ENCODE measurements at places on chromosomes 3 and 15.
A peak's percentile ranks its signal among the peaks of the same experiment; 100 is the strongest.

GRCh38 chr15:65518633-65519285, 1.3 kb upstream of the DPP8 start:
- no peak for DNase-seq

- peak; percentile 42 for DNase-seq
Measured at GRCh38 chr15:90219421-90220141, 14.2 kb downstream of the CIB1 start.

DNA sequence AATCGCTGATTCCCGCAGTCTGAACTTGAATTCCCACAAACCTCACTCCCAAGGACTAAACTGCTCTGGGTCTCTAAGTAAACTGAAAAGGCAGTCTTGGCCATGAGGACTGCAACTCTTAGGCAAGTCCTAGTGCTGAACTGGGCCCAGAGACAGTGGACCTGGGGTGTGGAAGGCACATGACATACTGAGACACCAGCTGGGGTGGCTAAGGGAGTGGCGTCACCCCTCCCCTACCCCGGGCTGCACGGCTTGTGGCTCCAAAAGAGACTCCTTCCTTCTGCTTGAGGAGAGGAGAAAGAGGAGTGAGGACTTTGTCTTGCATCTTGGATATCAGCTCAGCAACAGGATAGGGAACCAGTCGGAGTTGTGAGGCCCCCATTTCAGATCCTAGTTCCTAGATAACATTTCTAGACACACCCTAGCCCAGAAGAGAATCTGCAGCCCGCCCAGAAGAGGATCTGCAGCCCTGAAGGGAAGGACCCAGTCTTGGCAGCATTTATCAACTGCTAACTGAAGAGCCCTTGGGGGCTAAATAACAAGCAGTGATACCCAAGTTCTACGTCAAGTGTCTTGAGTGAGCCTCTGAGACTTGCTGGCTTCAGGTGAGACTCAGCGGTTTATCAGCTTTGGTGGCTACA, 110.7 kb upstream of the C3orf80 start:
- no peak for DNase-seq

DNA sequence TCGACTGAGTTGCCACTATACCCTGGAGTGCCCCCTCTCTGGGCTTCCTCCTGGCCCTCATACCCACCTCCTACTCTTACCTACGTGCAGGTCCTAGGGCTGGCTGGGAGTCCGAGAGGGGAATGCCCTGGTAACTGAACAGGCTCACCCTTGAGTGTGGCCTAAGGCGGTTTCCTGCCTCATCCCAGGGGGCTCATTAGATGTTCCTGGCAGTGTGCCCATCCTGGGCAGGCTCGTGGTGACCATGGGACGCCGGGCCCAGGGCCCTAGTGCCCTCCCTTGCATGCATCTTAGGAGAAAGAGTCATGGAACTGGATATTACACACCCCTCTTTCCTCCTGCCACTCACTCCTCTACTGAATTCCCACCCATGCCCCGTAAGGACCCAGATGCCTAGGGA, 2.8 kb downstream of the SEMA4B start:
- no peak for DNase-seq

GRCh38 chr15:56913670-56914069, 4.8 kb upstream of the TCF12 start:
- no peak for DNase-seq

DNA sequence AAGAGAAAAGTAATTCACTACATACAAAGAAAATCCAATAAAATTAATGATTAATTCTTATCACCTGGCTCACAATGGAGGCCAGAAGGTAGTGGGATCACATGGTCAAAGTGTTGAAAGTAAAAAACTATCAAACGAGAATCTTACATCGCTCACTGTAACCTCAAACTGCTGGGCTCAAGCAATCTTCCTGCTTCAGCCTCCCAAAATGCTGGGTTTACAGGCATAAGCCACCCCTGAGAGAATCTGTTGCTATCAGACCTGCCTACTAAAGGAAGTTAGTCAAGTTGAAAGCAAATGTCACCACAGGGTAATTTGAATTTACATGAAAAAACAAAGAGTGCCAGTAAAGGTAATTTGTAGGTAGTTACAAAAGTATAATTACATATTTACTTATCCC, 103.3 kb downstream of the PCCB start:
- DNase-seq, result no peak

DNA sequence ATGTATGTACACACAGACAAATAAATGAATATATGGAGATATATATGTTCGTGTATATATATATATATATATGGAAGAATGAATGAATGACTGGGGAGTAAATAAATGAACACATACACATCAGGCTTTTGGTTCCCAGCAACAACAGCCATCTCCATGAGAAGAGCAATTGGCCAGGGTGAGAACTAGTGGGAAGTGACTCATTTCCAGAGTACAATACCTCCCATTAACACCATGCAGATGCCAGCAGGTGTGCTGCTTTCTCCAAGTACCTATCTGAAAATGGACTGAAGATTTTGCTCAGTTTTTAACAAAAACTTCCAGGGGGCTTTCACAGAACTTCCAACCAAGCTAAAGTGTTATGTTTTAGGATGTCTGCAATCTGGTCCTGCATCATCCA, 179.8 kb upstream of the SLC2A2 start:
- DNase-seq, result no peak

DNA sequence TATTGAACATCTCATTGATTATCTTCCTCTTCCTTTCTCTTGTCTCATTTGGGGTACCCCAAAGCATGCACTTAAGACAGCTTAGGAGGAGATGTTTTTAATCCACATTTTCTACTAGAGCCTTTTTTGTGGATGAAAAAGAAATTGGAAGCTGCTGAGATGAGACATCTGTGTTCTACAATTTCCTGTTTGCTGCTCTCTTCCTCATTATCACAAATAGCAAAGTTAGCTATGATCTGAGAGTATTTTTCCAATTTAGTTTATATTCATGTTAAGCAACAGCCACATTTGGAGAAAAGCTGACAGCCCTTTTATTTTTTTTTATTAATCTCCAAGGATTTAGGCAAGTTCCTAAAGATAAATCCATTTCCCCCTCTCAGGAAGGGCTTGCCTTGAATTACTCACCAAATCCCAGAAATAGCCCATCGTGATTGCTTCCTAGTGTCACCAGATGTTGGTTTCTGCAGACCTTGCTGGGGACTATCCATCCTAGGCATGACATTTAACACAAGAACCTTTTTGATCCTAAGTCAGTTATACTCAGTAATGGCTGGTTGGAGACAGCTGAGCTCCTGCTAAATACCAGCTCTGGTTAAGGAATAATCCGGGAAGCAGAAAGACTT, 70.8 kb upstream of the FILIP1L start:
- DNase-seq, result no peak

- peak; percentile 26 for DNase-seq
Measured at GRCh38 chr3:32296251-32297204, 58.0 kb downstream of the CMTM8 start.

- DNase-seq, result no peak
Measured at GRCh38 chr15:101246391-101246790, 5.5 kb downstream of the CHSY1 start.

DNA sequence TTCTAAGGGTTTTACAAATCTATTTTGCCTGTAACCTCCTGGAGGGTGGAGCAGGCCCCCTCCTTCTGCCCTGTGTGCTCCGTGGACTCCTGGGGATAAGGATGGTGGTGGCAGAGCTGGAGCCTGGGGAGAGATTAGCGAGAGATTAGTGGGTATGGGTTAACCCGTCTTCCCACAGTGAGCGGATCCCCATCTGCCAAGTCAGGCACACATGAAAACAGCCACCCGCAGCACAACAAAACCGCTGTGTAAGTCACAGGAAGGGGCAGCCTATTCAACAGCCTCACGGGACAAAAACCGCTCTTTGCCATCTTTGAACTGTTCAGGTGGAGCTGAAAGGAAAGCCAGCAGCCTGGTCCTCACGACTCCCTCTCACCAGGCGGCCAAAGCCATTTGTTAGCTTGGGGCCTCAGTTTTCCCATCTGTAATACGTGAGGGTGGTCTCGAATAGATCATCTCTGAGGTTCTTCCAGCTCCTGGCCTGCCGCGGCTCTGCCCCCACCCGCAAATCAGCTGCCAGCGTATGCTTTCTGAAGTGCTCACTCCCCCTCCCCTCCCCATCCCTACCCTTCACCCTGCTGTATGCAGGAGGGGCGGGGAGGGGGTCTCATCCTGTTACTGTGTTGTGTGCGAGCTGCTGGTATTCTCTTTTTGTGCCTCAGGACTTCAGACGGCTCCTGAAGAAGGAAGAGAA, 43.6 kb downstream of the PDIA5 start:
- no peak for DNase-seq

GRCh38 chr15:31442226-31442625, 115.6 kb downstream of the KLF13 start:
- DNase-seq, result no peak

DNA sequence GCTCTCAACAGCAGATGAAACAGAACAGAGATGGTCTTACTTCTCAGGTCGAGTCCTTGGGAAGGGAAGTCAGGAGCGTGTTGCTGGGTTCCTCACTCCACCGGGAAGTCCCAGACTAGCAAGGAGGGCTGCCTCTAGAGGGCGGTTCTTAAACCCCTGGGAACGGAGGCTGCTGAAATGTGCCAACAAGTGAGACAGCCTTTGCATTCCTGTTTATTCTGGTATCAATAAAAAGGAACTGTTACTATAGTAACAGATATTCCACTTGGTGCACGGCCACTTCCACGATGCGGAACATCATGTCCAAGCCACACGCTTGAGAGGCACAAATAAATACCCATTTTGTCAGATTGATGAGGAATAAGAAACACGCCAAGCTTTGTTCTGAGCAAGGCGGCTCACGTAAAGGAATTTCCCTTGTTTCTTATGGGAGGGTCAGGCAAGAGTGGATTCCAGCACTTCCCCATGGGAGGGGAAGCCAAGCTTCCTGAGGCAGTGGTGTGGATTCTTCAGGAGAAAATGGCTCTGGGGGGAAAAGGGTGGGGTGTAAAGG, at the start of gene FAM107A:
Gene FAM107A, minus strand, starts transcription at position 123 of the 553 bp plus-strand sequence. CDS start 7,531 bp downstream, outside the sequence.
- DNase-seq, result no peak

DNA sequence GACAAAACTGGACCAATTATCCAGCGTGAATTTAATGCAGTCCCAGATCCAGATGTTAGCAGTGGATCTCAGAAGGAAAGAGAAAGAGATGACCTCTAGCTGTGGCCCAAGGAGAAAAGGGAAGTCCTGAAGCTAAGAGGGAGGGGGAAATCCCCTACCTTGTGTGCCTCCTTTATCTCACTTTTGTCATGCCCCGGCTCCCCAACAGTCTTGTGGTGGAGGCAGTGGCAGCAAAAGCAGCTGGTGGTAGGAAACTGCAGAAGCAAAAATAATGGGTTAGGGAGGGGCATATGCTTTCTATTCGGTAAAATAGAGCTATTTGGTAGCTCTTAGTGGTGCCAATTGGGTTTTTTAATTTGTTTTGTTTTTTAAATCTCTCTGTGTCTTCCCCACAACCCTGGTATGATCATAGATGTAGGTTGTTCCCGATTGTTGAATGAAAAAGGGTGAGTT, 56.5 kb downstream of the MCTP2 start:
- peak; percentile 24 for DNase-seq
